Nasal cavity respiratory epithelium epithelial cell of viscerocranial mucosa (primary cell): ENCODE measurements at places on chromosomes 1 and 21. TPM values are rescaled to one million over a fixed set of nuclear protein-coding genes. Genes with fewer than 3 reads are reported as not detected.

ORC1 gene
- total RNA-seq: 0.14 and 0.34 TPM in 2 replicates

TNFRSF1B gene
- 0.07 TPM in 1 of 2 replicates, not detected in the other for total RNA-seq

NBPF12 gene
- 9.6 and 13.8 TPM in 2 replicates for total RNA-seq

EDN2 gene
- 2.1 and 4.4 TPM in 2 replicates for total RNA-seq

LENEP gene
- total RNA-seq: 1.00 TPM in 1 of 2 replicates, not detected in the other

ZZZ3 gene
- total RNA-seq: 67.7 and 111 TPM in 2 replicates

ABCG1 gene
- total RNA-seq: 32.0 and 81.0 TPM in 2 replicates

FCRL2 gene
- total RNA-seq: not detected in 2 replicates

ARHGEF19 gene
- 5.1 and 11.0 TPM in 2 replicates for total RNA-seq

FMO4 gene
- total RNA-seq: 0.68 and 3.3 TPM in 2 replicates
